Activated naive CD4-positive, alpha-beta T cell treated with Interleukin-2 at 50 U/mL for 16 hours (primary cell): ENCODE measurements at places on chromosomes 2 and 18.

GRCh38 chr2:182391443-182391842 lies 35.4 kb downstream of the PDE1A start:
- no peak for DNase-seq

- no peak for DNase-seq
Observed at GRCh38 chr2:99631700-99632099, 141.9 kb upstream of the REV1 start.

- no peak for DNase-seq
Observed at GRCh38 chr2:162887902-162888301, 49.3 kb upstream of the KCNH7 start.

- no peak for DNase-seq
Observed at GRCh38 chr2:8587920-8588830, 93.7 kb upstream of the ID2 start.

GRCh38 chr2:149394864-149395263 lies 64.5 kb downstream of the LYPD6 start:
- DNase-seq: no peak

DNA sequence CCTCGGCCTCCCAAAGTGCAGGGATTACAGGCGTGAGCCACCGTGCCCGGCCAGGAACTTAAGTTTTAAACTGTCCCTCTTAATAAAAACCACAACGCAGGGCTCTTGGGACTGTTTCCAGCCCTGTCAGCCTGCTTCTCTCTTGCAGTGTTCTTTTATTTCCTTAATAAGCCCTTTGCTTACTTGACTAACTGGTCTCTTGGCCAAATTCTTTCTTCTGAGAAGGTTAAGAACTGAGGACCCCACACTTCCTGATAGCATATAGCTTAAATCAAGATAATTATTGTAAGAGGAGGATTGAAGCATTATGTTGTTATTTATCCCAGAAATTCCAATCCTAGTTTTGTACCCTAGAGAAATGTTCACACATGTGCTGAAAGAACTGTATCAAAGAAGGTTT lies 128.2 kb upstream of the UXS1 start:
- no peak for DNase-seq

DNA sequence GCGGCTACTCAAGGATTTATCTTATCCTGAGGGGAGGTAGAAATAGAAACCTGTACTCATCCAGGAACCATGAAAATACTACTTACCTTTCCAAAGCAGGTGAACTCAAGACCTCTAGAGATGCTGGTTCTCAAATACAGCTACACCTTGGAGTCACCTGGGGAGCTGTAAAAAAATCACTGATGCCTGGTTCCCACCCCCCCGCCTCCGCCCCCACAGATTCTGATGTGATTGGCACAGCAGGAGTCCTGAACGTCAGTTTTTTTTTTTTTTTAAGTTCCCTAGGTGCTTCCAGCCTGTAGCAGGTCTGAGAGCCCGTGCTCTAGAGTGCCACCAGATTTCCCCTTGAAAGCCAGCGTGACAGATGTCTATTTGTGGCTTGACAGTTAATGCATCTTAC lies 113.6 kb downstream of the MRO start:
- DNase-seq: no peak

DNA sequence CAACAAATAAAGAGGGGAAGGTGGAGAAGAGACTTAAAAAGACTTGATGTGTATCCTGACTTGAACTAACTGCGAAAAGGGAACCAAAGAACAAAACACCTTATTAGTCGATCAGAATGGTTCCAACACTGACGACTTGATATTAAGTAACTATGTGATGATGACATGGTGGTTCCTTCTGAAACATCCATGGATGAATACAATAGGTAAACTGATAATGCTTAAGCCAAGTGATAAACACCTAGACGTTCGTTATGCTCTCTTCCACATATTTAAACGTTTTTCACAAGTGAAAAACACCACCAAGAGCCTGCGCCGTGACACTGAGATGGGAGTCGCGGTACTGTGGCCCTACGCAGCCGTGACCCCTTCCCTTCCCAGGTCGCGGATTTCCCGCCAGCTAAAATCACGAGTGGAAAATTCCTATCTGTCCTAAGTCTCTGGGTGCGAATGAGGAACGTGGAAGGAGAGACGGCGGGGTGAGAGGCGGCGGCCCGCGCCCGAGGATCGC lies 797 bp downstream of the TTC32 start:
- DNase-seq: no peak

DNA sequence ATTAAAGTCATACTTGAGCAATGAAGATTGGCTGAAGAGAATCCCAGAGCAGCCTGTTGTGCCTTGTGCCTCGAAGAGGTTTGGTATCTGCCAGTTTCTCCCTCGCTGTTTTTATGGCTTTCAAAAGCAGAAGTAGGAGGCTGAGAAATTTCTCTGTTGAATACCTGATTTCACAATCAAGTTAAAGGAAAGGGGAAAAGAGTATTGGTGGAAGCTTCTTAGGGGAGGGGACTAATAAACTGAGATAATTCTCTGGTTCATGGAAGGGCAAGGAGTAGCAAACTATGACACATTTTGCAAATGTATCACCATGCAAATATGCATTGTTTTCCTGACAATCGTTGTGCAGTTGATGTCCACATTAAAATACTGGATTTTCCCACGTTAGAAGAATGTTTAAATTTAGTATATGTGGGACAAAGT lies at the start of gene IL1B:
TSS of gene IL1B (minus strand) at position 85 of the 423 bp plus-strand sequence. CDS start 550 bp downstream, outside the sequence.
- no peak for DNase-seq

DNA sequence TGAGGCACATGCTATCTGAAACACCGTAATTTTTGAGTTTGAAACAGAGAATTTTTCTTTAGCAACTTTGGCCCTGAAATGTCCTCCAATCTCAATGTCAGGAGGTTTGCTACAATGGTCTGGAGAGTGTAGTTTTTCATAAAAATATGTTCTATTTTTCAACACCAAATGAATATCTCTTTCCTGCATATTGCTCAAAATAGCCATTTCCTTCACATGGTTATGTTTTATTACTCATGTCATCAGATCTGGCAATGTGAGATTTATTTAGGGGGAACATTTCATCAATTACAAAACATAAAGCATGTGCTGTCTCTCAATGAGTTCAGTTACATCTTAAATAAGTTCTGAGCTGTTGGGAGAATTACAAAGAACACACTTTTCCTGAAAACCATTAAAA lies 871.9 kb upstream of the FSHR start:
- DNase-seq: no peak

- no peak for DNase-seq
Observed at GRCh38 chr2:112277596-112278220, 2.3 kb downstream of the ZC3H6 start.

- DNase-seq: no peak
Observed at GRCh38 chr2:85669549-85669948, 1.6 kb upstream of the SFTPB start.
